Esophagus muscularis mucosa (tissue), 4 donors: ENCODE measurements at places on chromosomes 2 and 18. TPM values are rescaled to one million over a fixed set of nuclear protein-coding genes. Genes with fewer than 3 reads are reported as not detected.

DNA sequence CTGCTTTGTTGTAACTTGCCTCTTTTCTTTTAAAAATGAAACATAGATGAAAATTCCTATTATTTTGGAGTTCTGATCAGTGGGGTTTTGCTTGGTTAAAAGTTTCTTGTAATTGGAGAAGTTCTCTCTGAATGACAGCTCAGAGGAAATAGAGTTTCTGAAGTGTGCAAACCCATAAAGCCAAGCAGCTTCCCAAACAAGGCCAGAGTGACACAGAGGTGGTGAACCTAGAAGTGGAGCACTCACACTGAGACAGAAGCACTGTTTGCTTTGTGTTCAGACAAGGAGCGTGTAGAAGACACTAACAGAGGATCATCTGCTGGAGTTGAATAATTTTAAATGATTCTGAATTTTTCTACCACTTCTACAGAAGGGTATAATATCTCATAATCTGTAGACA is 49.2 kb downstream of the FBXO48 start:
- H3K4me3 ChIP-seq = no peak overlapping the region
- peak; percentile 7 for DNase-seq
- no peaks in the 10 kb centered on the region for H3K4me1 ChIP-seq

GRCh38 chr2:37569986-37570679 is 101.3 kb downstream of the CDC42EP3 start:
- DNase-seq = no peak
- H3K36me3 ChIP-seq = no peaks in the 10 kb centered on the region
- H3K4me1 ChIP-seq = peaks cover 10% of the 10 kb centered on the region
- no peaks in the 10 kb centered on the region for H3K27me3 ChIP-seq
- no peak overlapping the region for H3K4me3 ChIP-seq
- peak overlapping the region; percentile 40 for H3K27ac ChIP-seq

DNA sequence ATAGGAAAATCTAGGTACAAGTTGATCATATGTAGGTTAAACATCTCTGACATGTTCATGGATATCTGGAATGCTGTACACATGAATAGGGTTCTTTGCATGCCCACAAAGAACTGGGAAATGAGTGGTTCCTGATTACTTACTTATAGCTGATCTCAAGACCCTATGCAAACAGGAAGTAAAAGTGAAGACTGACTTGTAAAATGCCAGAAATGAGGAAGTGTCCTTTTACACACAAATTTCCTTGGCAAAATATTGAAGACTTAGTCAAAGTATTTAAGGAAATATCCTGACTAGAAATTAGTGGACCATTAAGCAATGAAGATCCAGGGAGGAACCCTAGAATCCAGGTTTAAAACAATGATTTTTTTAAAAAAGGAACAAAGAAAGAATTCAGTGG is 203.7 kb upstream of the DLGAP1 start:
- H3K4me3 ChIP-seq = no peak overlapping the region
- no peaks in the 10 kb centered on the region for H3K27me3 ChIP-seq
- no peak for DNase-seq
- no peaks in the 10 kb centered on the region for H3K36me3 ChIP-seq
- H3K4me1 ChIP-seq = no peaks in the 10 kb centered on the region

- no peaks in the 10 kb centered on the region for H3K36me3 ChIP-seq
- H3K4me1 ChIP-seq = peaks cover 12% of the 10 kb centered on the region
- H3K27ac ChIP-seq = no peak overlapping the region
- H3K4me3 ChIP-seq = no peak overlapping the region
- DNase-seq = no peak
Measured at GRCh38 chr2:25377822-25378421, 36.2 kb upstream of the DNMT3A start.

DNA sequence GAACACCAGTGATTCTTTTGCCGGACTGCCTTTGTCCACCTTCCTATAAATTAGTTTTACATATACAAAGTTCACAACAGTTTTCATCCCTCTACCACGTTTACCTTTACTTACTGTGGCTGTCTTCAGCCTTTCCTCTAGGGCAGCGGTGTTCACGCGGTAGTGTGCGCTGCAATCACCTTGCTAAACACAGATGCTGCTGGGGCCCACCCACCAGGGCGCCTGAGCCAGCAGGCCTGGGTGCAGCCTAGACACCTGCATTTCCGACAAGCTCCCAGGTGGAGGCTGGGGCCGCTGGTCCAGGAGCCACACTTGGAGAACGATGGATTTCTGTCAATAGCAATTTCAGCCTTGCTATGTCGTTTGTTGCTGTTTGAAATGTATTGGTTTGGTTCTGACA is 83.1 kb downstream of the NDUFA10 start:
- no peak overlapping the region for H3K4me3 ChIP-seq
- H3K27me3 ChIP-seq = no peaks in the 10 kb centered on the region

DNA sequence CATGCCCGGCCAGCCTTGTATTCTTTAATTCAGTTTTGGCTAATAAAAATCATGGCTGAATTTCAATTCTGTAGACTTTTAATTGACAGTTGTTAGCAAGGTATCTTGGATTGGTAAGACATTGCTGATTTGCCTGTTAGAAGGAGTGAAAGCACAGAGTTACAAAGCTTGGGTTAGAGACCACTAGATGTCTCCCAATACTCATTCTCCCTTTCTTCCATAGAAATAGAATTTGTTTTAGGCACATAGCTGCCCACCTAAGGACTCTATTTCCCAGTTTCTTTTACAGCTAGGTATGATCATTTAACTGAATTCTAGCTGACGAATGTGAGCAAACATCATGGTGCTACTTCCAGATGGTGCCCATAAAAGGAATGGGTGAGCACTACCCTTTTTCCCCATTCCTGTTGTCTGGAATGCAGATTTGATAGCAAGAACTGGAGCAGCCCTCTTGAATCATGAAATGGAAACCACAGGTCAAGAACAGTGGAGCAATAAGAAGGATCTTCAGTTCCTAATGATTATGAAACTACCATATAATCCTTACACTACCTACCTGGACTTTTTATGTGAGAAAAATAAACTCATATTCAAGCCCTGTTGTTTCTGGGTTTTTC is 17.5 kb downstream of the PECR start:
- no peaks in the 10 kb centered on the region for H3K27me3 ChIP-seq
- no peak overlapping the region for H3K4me3 ChIP-seq
- no peak overlapping the region for H3K27ac ChIP-seq
- DNase-seq = no peak
- peaks cover 8% of the 10 kb centered on the region for H3K36me3 ChIP-seq

- H3K27ac ChIP-seq = no peak overlapping the region
- H3K4me1 ChIP-seq = no peaks in the 10 kb centered on the region
- no peaks in the 10 kb centered on the region for H3K36me3 ChIP-seq
- H3K27me3 ChIP-seq = no peaks in the 10 kb centered on the region
- H3K4me3 ChIP-seq = no peak overlapping the region
Measured at GRCh38 chr2:67808112-67808511, 254.7 kb downstream of the C1D start.

DNA sequence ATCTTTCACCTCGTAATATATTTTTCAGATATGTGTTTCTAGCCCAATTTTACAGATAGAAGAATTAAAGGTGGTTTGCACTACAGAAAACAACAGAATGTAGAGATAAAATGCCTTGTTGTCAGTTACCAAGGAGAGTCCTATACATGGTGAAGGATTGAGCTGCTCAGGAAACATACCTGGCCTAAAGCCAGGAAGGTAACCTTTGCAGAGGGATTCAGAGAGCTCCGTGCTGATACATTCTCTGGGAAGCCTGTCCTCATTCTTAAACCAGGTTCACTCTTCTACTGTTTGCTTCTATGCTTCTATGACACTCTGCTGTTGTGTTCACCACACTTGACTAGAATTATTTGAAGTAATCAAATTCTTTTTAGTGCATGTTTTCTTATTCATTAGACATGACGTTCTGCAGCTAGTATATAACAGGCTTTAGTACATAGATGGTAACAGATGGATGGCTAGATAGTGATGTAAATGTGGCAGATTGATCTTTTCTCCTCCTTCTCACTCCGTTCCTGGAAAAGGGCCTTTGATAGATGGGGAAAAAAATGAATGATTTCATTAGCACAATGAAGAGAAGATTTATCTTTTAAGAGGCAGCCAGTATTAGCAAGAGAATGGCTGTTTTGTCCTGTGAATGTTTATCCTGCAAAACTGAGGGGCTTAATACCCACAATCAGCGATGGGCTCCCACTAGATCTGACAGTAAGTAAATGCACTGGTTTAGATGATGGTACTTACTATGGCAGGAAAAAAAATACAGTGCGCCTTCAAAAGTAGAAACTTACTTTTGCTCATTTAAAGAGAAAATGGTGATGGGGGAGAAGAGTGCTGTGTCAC is 589.6 kb upstream of the FAM98A start:
- H3K4me3 ChIP-seq = no peak overlapping the region
- H3K4me1 ChIP-seq = no peaks in the 10 kb centered on the region

DNA sequence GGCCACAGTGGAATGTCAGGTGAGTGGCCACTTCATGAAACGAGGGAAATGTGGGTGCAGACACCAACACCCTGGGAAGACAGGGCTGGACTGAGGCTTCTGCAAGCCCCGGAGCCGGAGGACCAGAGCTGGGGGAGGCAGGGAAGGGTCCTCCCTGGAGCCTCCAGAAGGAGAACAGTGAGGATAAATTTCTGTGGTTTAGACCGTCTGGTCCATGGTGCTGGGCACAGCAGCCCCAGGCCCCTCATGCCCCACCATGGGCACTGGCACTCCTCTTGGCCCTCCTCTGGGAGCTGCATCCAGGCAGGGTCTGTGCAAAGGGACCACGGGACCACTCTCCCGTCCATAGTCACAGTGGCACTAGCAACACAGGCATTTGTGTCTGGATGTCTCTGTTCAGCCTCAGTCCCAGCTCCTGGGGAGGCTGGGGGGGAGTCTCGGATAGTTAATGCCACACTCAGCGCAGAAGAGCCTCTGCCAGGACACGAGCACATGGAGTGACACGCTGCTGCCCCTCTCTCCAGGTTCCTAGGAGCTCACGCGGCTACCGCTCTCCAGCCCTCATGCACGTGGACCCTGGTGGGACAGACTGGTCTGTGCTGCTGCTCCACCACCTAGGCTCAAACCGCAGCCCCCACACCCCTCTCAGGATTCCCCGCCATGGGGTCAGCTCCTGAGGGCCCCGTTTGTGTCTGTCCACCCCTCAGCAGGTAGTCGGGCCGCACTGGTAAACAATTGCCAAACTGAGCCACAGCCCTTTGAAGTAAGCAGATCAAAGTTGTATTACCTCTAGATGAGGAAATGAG is 305.9 kb upstream of the SALL3 start:
- no peaks in the 10 kb centered on the region for H3K4me1 ChIP-seq
- no peak for DNase-seq
- H3K4me3 ChIP-seq = no peak overlapping the region
- no peaks in the 10 kb centered on the region for H3K36me3 ChIP-seq

- no peak overlapping the region for H3K4me3 ChIP-seq
- H3K27me3 ChIP-seq = no peaks in the 10 kb centered on the region
- DNase-seq = no peak
- H3K4me1 ChIP-seq = no peaks in the 10 kb centered on the region
Measured at GRCh38 chr18:70332694-70333093, 43.8 kb downstream of the SOCS6 start.

DNA sequence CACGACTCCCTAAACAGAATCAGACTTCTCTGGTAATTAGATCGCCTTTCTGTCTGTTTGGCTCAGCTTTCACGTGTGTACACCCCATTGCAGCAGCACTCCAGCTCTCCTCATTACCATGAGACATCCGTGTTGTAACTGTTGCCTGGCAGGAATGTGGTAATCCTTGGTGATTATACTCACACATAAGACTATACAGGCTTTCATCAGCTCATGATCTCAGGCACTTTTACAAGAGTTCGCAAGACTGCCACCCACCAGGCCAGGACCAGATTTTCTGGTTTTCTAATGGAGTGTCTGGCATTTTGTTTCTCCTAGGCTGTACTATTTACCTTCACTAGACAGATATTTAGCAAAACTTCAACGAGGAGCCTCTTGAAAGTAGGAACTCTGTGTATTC is 50.2 kb downstream of the ACVR1 start:
- H3K4me1 ChIP-seq = peaks cover 28% of the 10 kb centered on the region
- H3K27ac ChIP-seq = no peak overlapping the region
- no peak for DNase-seq
- no peaks in the 10 kb centered on the region for H3K27me3 ChIP-seq
- no peaks in the 10 kb centered on the region for H3K36me3 ChIP-seq

GRCh38 chr18:76412010-76412817 is 82.8 kb downstream of the ZNF516 start:
- H3K36me3 ChIP-seq = no peaks in the 10 kb centered on the region
- H3K27me3 ChIP-seq = no peaks in the 10 kb centered on the region
- DNase-seq = no peak
- H3K27ac ChIP-seq = no peak overlapping the region
- peaks cover 14% of the 10 kb centered on the region for H3K4me1 ChIP-seq
- H3K4me3 ChIP-seq = no peak overlapping the region

GRCh38 chr2:124559236-124559635 is 534.1 kb downstream of the CNTNAP5 start:
- no peaks in the 10 kb centered on the region for H3K27me3 ChIP-seq
- no peaks in the 10 kb centered on the region for H3K4me1 ChIP-seq
- H3K4me3 ChIP-seq = no peak overlapping the region
- no peak for DNase-seq
- no peak overlapping the region for H3K27ac ChIP-seq

GRCh38 chr2:104502901-104503300 is 351.0 kb upstream of the POU3F3 start:
- no peak overlapping the region for H3K4me3 ChIP-seq
- no peak for DNase-seq
- no peaks in the 10 kb centered on the region for H3K36me3 ChIP-seq
- H3K4me1 ChIP-seq = no peaks in the 10 kb centered on the region
- H3K27me3 ChIP-seq = peaks cover 6% of the 10 kb centered on the region
- no peak overlapping the region for H3K27ac ChIP-seq

DCC gene
- total RNA-seq = 0.46 TPM

PDCD1 gene
- 0.11 TPM for total RNA-seq

SULT1C3 gene
- total RNA-seq = not detected
